ENCODE measurements at places on chromosomes 7 and 10. TPM values are rescaled to one million over a fixed set of nuclear protein-coding genes. Genes with fewer than 3 reads are reported as not detected.

PAX4 gene
- not detected for polyA plus RNA-seq

GOLGA7B gene
- 0.06 TPM for polyA plus RNA-seq

MRLN gene
- 175 TPM for polyA plus RNA-seq

SNX8 gene
- 29.2 TPM for polyA plus RNA-seq

NPSR1 gene
- polyA plus RNA-seq: 0.38 TPM

CCDC126 gene
- 6.1 TPM for polyA plus RNA-seq

- no peak for DNase-seq
These were observed 22.4 kb upstream of the DMTF1 start for GRCh38 chr7:87129848-87130247.

DNA sequence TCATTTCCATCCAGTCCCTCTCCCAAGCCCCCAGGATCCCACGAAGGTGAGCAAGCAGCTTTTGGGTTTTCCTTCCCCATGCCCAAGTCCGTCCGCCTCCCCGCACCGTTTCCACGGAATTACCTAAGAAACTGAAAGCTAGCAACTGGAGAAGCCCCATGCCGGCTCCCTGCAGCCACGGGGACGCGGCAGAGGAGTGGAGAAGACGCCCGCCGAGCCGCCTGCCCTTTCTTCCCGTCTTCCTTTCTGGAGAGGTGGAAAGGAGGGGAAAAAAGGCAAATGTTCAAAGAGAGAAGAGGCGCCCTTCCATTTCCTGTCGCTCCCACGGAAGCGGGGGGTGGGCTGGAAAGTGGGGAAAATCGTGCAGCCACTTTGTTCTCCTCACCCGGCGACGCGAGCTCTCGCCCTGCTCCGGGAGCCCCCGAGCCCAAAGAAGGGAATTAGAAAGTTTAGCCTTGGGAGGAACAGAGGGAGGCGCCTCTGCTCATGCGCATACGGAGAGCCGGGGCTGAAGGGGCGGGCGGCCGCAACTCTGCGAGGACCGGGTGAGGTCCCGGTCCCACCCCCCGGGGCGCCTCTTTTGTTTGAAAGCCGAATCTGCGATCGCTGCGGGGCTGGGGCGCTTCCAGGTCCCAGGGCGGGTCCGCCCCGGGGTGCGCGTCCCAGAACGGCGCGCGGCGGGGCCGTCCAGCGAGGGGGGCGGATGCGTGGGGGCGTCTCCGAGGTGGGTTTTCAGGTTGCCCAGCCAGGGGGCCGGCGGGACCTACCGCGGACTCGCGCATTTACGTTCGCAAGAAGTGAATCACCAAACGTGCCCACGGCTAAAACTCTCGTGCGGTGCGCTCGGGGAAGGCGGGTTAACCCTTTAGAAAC, at the start of gene LAMB1:
Gene LAMB1 (minus strand): TSS at position 436 of the 873 bp plus-strand sequence. CDS start 276 bp downstream, at position 160.
- no peak for DNase-seq

- DNase-seq: no peak
These were observed 50.9 kb downstream of the DCLRE1A start for GRCh38 chr10:113802997-113803396.

DNA sequence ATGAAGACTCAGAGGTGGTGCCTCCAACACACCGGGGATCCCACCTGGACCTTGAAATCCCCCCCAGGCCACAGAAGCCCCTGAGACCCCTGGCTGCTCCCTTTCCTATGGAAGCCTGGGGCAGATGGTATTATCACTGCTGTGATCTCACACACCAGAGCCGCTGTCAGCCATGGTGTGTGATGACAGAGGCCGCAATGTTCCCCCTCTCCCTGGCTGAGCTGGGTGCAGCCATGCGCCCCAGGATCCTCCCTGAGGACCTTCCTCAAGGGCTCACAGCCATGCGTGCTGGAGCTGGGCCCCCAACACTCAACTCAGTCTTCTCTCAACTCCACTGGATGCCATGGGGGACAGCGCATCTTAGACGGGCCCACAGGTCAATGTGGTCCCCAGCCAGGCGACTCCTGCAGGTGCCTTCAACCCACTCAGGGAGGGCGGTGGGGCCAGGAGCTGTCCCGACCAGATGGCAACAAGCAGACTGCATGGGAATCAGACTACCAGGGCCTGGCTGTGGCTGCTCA, 44.9 kb downstream of the VIPR2 start:
- no peak for DNase-seq

DNA sequence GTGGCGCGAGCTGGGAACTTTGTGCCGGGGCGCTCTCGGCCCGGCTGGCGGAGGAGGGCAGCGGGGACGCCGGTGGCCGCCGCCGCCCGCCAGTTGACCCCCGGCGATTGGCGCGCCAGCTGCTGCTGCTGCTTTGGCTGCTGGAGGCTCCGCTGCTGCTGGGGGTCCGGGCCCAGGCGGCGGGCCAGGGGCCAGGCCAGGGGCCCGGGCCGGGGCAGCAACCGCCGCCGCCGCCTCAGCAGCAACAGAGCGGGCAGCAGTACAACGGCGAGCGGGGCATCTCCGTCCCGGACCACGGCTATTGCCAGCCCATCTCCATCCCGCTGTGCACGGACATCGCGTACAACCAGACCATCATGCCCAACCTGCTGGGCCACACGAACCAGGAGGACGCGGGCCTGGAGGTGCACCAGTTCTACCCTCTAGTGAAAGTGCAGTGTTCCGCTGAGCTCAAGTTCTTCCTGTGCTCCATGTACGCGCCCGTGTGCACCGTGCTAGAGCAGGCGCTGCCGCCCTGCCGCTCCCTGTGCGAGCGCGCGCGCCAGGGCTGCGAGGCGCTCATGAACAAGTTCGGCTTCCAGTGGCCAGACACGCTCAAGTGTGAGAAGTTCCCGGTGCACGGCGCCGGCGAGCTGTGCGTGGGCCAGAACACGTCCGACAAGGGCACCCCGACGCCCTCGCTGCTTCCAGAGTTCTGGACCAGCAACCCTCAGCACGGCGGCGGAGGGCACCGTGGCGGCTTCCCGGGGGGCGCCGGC, 870 bp downstream of the FZD1 start:
- DNase-seq: no peak

DNA sequence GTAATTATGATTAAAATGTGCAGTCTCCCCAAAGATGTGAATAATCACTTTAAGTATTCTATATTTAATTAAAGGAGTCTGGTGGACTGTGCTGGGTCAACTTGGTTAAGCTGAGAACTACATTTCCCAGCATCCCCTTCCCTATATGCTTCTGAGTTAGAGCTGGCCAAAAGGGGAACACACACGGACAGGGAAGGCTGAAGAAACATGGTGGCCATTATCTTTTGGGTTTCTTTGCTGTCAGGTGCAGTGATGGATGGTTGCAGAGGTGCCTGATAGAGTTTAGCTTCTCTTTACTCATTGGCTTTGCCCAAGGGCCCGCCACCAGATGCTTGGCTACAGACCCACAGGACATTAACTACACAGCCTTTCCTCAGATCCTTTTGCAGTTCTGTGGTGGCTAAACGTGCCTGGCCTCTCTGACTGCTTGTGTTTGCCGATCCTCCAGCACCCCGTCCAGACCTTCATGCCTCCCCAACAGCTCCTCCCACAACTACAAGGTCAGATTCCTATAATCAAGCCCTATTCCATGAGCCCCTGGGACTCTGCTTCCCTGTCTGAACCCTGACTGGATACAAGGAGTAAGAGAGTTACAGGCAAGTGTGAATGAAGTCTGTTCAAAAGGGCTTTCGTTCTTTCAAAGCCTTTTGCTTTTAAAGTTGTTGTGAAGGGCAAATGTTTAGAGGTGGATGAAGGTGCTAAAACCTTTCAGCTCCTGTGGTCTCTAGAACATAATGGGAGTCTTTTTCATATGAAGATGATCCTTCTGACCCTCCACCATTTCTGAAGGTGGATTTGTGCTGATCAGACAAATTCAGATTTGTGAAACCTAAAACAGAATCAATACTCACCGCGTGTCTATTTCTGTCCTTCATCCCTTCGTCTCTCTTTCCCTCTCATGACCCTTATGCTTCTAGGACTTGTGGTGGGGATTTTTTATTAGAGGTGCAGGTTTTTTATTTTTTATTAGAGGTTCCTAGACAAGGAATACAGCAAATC, 21.5 kb downstream of the BUB3 start:
- no peak for DNase-seq

GRCh38 chr10:17155826-17156225, 26.2 kb upstream of the CUBN start:
- no peak for DNase-seq

- no peak for DNase-seq
These were observed 7.7 kb upstream of the TMEM120A start for GRCh38 chr7:76002139-76002538.

DNA sequence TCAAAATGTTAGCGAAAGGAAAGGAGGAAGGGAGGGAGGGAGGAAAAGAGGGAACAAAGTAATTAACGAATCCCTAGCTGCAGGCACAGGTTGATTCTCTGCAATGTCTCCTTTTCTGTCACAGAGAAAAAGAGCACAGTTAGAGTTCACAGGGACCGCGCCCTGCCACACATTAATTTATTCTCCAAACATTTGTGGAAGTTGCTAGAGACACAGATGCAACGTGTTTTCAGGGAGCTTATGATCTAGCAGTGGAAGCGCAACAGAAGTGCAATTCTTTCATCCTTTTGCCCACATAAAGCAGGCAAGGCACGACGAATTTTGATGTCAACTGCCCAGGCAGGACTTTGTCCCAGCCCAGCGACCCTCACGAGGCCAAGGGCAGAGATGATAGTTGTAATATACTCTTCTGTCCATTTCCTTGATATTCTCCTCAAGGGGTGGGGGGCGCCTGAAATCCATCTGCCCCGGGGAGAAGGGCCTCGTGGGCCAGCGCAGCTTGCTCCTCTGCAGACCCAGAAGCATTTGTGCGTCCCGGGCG, 101.7 kb upstream of the ZNF438 start:
- DNase-seq: no peak

DNA sequence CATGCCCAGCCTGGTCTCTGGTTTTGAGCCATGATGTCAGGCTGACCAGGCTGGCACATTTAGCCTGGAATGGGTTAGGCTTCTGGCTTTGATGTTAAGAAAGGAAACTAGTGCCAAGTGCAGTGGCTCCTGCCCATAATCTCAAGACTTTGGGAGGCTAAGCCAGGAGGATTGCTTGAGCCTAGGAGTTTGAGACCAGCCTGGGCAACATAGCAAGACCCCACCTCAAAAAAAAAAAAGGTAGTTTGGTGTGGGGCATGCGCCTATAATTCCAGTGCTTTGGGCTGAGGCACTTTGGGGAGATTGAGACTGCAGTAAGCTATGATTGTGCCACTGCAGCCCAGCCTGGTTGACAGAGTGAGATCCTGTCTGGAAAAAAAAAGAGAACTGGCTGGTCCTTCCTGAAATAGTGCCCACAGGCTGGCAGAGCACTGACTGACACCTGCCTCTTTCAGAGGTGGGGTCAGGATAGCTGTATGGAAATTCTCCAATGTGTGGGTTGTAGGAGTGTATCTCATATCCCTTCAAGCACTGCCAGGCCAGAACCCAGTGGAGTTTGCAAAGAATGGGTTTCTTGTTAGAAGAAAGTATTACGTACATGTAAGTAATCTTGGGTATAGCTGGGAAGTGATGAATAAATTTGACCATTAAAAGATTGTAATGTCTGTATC, 61.3 kb downstream of the KAT6B start:
- no peak for DNase-seq

DNA sequence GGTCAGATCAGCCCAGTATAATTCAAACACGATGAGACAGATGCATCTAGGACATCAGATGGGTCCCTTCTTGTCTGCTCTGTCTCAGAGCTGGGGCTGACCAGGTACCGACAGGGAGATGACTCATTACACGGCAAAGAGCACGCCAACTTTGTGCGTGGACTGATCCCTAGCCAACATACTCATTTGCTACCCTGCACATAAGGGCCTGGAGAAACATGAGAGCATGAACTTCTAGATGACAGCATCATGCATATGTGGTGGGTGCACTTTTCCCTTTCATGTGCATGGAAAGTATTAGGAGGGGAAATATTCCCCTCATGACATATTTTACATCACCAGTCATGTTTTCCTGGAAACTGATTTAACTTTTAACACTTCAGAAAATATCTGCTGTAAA, 35.1 kb upstream of the NPVF start:
- DNase-seq: no peak

DNA sequence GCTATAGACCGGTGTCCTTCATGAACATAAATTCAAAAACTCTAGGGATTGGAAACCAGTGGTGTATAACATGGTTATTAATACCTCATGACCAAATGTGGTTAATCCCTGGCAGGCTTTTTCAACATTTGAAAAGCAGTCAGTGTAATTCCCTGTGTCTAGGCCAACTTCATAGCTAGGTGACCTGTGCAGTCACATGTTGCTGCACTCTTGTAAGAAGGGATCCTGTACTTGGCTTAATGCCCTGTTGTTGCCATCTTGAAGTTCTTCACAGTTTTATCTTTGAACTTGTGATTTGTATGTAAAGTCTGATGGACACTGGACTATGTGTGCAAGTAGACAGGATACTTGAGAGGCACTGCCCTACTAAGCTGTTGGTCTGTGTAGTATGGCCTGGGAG, 39.7 kb downstream of the ZNF33A start:
- DNase-seq: no peak

DNA sequence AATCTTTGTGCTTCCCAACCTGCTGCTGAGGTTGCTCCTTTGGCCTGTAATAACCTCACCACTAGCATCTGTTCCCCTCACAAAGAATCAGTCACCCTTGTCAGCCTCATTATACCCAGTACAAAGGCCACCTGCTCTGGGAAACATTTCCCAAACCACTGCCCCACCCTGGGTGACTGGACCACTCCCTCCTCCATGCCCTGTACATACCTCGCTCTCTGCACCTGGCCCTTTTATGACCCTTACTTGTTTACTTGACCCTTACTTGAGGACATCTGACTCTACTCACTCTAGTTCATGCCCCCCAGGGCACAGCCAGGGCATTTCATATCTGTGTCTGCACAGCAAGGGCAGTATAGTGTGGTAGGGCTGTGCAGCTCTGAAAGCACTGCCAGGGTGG, 21.4 kb upstream of the AOC1 start:
- no peak for DNase-seq
